ENCODE measurements at places on chromosomes 3 and 15. TPM values are rescaled to one million over a fixed set of nuclear protein-coding genes. Genes with fewer than 3 reads are reported as not detected.

ZNF280D gene
- total RNA-seq = 48.9 TPM

CYP1A2 gene
- total RNA-seq = not detected

CEMIP gene
- 1.6 TPM for total RNA-seq

ARHGAP31 gene
- 16.4 TPM for total RNA-seq

All from metanephros (tissue), 2 donors.